HT-29 (cell line): ENCODE measurements at places on chromosomes 5 and 9.

GRCh38 chr9:115400796-115401195 is 282.8 kb upstream of the TNC start:
- no peak for DNase-seq

DNA sequence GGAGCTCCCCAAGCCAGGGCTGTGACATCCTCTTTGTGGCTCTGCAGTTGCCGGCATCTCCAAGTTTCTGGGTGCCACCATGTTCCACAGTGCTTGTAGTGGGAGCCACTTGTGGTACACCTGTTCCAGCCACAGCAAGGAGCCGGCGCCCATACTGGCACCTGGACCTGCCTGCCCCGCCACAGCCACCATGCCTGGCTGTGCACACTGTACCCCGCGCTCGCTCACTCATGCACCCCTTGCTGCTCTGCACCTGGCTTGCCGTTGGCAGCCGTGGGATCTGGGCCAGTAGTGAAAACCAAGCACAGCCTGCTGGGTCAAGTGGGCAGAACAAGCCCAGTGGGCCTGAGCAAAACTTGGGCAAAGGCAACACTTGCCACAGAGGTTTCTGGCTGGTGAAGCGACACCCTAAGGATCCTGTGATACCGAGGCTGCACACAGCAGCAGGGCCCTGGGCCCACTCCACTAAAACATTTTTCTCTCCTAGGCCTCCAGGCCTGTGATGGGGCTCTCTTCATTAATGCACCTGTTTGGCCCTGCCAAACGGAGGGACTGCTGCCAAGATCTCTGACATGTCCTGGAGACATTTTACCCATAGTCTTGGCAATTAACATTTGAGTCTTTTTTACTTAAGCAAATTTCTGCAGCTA is 2.8 kb downstream of the TRIM36 start:
- no peak for DNase-seq

DNA sequence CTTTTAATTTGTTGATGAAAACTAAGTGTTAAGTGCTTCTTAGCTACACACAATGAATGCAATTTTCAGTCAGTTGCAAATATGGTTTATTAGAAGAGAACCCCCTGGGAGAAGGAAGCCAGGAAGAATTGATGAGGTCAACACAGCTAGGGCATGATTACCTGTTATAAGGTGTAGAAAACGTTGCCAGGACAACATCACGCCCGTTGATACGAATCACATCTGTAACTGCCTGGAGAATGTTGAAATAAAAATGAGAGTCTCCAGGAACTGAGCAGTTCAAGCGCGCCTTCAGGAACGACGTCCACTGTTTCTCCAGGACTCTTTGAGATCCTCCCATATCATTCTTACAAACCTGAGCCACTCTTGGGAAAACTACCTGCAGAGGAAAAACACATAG is 88.0 kb downstream of the SEMA6A start:
- DNase-seq: peak; percentile 24

DNA sequence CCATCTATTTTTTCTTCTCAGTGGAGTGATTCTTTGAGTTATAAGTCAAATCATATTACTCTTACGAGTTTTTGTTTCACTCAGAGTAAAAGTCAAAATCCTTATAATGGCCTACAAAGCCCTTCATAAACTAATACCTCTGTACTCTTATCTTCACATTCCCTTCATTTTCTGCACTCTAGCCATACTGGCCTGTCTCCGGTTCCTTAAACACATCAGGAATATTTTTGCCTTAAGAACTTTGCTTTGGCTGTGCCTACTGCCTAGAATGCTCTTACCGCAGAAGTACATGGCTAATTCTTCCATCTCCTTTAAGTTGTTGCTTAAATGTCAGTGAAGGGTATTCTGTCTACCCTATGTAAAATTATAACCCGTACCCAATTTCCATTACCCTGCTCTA is 132.9 kb upstream of the GRHPR start:
- DNase-seq: no peak

- peak; percentile 49 for DNase-seq
These were observed 14.2 kb downstream of the NDUFAF2 start for GRCh38 chr5:60959156-60959555.

DNA sequence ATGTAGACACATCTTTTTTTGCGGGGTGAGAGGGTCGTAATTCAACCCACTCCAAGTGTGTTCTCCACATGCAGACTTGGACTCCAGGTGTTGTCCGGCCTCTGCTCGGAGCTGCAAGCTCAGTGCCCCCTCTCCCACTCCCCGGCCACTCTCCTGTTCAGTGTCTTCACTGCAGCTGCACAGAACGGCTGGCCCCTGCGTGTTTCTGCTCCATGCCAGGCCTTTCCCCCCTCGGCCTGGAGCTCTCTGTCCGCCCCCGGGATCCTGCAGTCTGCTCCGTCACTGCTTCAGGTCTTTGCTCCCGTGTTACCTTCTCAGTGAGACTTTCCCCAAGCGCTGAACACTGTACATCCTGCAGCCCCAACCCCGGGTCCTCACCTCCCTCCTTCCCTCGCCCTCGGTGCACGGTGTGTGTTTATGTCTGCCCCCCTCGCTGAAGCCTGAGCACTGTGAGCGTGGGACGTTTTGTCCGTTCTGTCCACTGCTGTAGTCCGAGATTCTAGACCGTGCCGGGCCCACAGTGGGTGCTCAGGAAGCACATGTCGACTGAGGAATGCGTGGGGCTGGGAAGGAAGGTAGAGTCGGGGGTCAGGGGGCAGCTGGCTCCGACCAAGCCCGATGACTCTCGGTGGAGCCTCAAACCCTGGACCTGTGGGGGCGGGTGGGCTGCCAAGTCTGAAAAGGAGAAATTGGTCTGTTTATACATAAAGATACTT is 26.4 kb upstream of the GFPT2 start:
- no peak for DNase-seq

DNA sequence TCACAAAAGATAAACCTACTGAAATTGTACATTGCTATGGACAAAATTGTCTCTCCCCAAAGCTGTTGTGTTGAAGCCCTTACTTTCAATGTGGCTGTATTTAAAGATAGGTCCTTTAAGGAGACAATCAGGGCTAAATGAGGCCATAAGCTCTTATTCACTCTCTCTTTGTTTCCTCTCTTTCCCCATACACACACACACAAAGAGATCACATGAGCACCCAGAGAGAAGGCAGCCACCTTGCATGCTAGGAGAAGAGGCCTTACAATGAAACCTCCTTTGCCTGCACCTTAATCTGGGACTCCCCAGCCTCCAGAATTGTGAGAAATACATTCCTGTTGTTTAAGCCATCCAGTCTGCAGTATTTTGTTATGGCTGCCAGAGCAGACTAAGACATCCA is 1295.6 kb upstream of the CDH6 start:
- no peak for DNase-seq

GRCh38 chr9:75000835-75001234 is 27.3 kb downstream of the CARNMT1 start:
- DNase-seq: no peak

GRCh38 chr9:7055171-7055903 is 297.6 kb downstream of the KDM4C start:
- DNase-seq: no peak

DNA sequence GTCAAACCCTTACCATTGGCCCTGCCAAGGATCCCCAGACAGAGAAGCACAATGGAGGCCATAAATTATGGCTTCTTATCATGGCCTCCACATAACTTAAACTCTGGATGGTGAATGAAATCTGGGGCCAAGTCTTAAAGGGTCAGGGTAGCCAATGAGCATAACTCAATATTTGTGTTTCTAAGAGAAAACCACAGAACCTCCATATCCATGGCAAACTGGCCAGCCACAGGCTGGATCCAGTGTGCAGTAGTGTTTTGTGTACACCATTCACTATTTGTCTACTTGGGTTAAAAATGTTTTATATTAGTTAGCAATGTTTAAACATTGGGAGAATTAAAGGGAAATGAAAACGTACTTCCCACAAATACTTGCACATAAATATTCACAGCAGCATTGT is 60.8 kb downstream of the CDO1 start:
- DNase-seq: no peak

DNA sequence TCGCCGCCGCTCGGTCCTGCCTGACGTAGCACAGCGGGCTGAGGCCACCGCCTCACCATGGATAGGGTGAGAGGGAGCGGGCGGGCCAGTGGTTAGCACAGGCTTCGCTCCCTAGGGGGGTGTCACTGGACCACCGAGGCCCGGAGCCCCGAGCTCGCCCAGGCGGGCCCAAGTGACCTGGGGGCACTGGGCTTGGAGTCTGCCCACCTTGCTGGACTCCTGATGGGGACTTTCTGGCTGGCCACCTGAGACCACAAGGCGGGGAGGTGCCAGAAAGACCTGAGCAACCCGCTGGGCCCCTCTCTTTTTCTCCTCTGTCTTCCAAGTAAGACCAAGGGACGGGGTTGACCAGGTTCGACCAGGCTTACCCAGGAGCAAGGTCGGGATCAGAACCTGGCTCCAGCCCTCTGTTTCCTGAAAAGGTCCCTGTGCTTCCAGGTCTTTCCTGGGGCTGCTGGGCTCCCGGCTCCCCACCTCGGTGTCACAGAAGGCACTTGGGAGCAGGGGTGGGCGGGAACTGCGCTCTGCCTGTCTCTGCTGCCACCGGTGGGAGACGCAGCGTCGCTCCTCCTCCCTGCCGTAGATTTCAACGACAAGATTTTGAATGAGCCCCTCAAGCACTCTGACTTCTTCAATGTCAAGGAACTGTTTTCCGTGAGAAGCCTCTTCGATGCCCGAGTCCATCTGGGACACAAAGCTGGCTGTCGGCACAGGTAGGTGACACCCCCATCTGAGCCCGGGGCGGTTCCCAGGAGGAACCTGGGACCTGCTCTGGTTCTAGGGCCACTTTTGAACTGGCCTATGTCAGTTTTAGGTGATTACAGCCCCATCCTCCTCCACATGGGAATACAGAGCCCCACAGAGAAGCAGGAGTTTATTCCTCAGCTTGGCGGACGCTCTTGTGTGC is 1.0 kb downstream of the MRPS2 start:
- DNase-seq: no peak

DNA sequence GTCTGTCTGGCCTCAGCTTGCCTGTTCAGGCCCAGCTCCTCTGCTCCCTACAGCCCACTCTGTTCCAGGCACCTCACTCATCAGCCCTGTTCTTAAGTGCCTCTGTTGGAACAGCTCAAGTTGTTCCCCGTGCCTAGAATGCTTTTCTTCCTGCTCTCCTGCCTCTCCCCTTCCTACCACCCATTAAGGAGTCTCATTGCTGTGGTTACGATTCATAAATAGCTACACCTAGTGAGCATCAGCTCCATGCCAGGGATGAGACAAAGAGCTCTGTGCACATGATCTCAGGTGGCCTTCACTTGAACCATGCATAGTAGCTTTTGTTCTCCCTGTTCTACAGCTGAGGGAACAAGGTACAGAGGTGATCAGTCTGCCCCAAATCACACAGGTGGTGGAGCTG is 54.3 kb downstream of the PSD2 start:
- DNase-seq: peak; percentile 29

GRCh38 chr5:179786861-179787260 is 6.9 kb upstream of the LTC4S start:
- DNase-seq: no peak

DNA sequence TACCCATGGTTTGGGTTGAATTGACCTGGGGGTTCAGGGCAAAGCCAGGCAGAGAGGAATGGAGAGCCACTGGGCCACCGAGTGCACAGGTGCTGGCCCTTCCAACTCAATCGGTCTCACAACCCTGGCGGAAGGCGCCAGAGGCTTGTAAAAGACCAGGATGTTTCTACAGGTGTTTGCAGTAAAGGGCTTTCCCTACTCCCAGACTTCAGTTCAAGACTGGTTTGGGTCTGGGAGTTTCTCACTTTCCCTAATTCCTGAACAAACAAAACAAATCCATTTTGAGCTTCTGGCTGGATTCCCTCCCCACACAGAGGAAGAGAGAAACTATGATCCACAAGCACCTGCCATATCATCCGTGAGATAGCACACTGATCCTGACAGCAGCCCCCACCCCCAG is 125.2 kb upstream of the KLF4 start:
- no peak for DNase-seq

DNA sequence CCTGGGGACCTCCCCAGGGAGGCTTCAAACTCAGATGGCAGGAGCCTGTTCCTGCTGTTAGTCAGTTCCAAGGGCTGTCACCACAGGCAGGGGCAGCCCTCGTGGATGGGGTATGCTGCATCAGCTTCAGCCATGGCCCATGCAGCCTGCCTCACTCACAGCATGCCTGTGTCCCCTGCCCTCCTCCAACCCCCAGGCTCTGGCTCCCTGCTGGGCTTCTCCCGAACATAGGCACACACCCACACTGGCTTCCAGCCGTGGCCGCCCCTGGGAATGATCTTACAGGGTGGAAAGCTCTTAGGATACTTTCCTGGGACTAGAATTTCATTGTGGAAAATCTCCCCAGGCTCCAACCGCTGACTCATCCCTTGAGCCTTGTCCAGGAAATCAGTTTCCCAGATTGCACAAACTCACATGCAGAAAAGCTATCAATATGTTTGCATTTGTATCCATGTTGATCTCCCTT is 163.8 kb downstream of the SEC61B start:
- no peak for DNase-seq

DNA sequence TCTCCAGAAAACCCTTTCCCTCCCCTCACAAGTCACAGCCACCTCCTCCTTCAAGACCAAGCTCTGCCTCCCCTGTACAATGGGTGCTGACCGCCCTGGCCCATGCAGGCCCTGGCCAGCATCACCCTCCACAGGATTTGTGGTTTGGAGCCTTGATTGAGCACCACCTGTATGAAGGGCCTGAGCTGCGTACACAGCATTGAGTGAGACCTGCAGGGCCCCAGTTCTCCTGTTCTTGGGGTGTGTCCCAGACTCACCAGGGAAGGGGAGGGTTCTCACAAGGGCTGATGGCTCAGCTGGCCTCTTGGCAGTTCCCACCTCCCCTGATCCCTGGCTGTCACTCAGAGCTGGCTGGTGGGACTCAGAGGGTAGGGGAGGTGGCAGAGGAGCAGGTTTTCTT is 63.7 kb upstream of the IER5L start:
- DNase-seq: no peak

GRCh38 chr5:28523888-28524635 is 1485.7 kb upstream of the CDH9 start:
- DNase-seq: no peak

DNA sequence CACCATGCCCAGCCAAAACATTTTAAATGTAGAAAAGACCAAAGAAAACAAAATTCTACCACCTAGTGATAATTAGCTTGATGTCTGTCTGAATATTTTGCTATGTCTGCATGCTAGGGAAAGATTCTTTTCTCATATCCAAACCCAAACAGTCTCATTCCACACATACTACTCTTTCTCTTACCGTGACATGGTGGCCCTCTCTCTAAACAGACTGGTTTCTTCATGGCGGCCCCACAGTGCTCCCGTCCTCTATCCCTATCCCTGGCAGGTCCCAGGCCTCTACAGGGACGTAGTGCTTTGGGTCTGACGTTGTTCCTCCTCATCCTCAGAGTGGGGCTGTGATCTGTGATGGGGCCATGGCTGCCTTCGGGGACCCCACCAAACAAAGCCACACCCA is 8.1 kb downstream of the CORO2A start:
- no peak for DNase-seq

DNA sequence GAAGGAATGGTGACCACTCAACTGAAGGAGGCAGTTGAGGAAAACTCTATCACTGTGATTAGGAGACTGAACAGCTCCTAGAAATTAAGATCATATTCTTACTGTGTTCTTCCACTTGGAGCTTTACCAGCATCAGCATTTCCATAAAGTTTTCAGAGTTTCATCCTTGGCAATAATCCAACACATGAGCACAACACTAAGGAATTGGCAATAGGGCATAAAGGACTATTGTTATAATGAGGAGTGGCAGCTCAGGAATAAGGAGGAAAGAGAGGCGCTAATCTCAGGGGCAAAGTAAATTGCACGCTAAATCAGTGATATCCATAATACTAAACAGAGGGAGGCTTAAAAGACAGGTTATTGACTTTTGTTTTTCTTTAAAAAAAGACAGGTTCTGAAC is 338.9 kb downstream of the EFNA5 start:
- peak; percentile 10 for DNase-seq

- DNase-seq: no peak
These were observed 16.9 kb upstream of the NKD2 start for GRCh38 chr5:991472-992267.
